ENCODE measurements at places on chromosomes 16 and 17.

DNA sequence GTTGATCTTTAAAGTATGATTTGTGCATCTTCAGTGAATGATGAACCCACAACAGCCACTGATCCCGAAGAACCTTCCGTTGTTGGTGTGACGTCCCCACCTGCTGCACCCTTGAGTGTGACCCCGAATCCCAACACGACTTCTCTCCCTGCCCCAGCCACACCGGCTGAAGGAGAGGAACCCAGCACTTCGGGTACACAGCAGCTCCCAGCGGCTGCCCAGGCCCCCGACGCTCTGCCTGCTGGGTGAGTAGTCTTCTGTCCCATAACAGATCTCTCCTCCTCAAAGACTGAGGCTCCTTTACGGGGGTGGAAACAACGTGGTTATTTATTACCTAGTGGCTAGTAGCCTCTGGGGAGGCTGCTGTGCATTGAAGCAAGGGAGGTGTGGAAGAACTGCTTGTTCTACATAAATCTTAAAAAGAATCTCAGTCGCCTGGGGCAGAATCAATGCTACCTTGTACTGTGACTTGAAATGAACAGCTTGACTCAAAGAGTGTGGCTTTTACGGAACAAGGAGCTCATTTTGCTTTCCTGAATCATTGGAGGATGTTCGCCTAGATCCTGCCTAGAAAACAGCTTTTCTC is 63.0 kb upstream of the CLEC18A start:
- DNase-seq = no peak

GRCh38 chr16:53912155-53912554 is 208.2 kb downstream of the FTO start:
- peak; percentile 92 for DNase-seq

DNA sequence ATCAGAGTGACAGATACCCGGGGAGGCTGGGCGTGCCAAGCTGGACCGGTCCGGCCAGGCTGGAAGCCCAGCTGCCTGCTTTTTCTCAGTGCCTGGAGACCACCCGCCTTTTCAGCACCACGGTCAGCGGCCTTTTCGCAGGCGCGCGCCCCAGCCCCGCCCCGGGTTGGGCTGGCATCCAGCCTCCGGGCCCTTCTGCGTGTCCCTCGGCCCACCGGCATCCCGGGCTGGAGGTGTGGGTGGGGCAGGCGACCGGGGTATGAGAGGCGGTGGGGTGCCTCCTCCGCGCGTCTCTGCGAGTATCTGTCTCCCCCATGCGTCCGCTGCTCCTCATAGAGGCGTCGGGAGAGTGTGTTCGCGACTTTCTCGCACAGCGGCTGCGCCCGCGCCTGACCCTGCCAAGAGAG is 102.5 kb downstream of the MRM1 start:
- DNase-seq = no peak

DNA sequence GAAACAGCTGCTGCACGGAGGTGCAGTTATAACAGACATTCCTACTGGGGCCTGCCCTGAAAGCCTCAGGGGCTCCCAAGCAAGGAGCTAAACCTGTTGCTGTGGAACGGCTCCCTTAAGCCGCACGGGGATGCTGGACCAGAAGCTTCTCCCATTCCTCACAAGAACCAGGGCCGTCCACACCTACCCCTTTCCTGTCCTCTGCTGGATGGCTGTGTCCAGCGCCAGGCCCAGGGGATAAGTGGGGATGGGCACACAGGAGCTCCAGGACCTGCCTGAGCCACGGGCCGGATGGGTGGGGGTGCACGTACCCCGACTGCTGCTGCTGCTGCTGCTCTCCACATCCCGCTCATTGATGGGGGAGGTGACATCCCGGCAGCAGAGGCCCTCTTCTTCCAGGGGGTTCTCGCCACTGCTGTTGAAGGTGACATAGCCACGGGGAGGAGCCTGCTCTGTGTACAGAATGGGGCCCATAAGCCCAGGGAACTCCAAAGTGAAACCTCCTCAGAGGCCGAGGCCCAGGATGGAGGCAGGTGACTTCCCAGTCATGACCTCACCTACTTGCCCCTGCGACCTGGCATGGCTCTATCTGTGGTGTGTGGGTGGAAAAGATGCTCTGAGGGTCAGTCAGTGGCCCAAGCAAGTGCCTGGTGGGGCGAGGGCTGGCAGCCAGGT is 8.6 kb downstream of the NUDT16L1 start:
- no peak for DNase-seq
